HFF-Myc (cell line): ENCODE measurements at places on chromosomes 5 and 9.

GRCh38 chr5:16983022-16983639, 47.0 kb upstream of the MYO10 start:
- DNase-seq: no peak

DNA sequence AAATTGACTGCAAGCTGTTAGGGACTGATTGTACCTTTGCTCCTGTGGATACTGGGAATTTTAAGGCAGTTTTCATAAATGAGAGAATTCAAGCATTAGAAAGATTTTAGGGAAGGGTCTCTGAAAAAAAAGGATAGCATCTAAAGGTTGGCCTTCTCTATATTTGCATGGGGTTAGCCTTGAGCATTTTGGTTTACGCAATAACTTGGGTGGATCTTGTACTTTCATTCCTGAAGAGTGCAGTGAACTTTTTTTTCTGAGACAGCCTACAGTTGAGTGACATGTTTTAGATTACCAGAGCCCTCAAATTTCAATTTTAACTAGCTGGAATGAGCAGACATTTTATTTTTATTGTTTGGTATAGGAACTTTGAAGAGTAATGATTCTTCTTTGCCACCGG, 91.6 kb upstream of the NR3C1 start:
- no peak for DNase-seq

- no peak for DNase-seq
Measured at GRCh38 chr5:168317096-168317520, 25.7 kb downstream of the WWC1 start.

DNA sequence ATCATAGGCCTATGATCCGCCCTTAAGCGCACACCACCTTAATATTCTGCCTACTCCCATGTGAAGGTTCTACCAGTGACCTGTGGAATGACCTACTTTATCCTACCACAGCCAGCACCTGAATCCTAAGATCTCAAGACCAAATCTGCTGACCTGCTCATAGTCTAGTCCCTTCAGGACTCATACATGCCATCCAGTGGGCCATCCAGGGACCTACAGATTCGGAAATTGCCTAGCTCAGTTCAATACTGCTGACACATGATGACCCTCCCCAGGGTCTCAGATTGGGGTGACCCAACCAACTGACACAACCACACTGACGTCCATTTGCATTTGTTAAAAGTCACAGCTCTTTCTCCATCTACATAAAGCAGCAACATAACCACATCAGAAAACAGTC, 443.8 kb upstream of the ST8SIA4 start:
- no peak for DNase-seq

- DNase-seq: no peak
Measured at GRCh38 chr5:26757941-26758340, 280.4 kb downstream of the CDH9 start.

DNA sequence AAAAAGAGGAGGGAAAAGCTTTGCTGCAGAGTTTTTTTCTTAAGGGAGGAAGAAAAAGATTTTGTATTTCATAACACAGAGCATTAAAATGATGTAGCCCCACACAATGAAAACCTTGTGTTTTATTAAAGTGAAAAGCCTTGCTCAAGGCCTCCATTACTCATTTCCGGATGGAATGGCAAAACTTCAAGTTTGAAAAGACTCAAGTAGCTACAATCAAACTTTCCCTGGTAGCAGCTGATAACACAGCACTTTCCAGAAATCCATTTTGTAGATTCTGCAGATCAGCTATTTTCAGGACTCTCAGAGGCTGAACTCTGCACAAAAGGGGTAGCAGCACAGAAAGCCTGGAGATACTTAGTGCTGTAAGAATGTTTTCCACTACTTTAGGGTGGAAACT, 374.8 kb downstream of the NFIB start:
- peak; percentile 60 for DNase-seq

GRCh38 chr5:96157841-96158291, 196.2 kb upstream of the ELL2 start:
- DNase-seq: no peak

GRCh38 chr5:176769911-176770310, 40.4 kb upstream of the UNC5A start:
- DNase-seq: no peak

GRCh38 chr5:54643685-54644106, 126.1 kb downstream of the SNX18 start:
- DNase-seq: no peak

DNA sequence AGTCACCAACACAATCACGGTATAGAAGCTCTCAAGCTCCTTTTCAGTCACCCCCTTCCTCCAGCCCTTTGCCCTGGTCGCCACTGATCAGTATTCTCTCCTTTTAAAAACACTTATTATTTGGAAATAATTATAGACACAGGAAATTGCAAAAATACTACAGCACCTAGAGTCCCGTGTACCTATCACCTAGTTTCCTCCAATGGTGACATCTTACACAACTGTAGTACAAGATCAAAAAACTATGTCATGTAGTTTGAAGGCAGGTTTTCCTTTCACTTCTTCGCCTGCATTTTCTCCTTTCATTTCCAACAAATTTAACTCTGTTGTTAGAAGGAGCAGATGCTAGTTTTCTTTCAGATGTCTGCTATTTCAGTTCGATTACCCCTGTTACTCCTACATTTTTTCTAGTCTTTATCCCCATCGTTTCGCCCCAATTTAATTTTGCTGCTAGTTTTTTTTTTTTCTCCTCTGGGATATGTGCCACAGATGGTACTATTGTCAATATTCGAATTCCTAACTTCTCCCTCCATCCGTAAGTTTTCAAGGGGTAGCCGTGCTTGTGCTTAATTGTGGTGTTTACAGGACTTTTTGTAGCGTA, 612 bp upstream of the ATG10 start:
- no peak for DNase-seq
